ENCODE measurements at places on chromosomes 16 and 17.
A peak's percentile ranks its signal among the peaks of the same experiment; 100 is the strongest.

DNA sequence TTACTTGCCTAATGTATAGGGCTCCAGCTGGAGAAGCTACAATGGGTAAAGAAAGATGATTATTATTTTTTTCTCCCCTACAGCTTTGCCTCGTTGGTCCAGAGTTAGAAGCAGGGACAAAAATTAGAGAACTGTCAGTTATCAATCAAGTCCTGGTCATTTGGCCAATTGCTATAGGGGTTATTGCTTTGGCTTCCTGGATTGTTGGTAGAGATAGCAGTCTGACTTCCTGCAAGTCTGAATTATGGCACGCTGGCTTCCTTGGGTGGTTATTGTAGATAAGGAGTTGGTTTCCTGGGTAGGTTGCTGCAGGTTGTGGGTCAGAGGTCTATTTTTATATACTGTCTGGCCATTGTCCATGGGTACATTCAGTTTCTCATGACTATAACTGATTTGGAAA is 84.7 kb upstream of the ELAC2 start:
- no peak for DNase-seq

DNA sequence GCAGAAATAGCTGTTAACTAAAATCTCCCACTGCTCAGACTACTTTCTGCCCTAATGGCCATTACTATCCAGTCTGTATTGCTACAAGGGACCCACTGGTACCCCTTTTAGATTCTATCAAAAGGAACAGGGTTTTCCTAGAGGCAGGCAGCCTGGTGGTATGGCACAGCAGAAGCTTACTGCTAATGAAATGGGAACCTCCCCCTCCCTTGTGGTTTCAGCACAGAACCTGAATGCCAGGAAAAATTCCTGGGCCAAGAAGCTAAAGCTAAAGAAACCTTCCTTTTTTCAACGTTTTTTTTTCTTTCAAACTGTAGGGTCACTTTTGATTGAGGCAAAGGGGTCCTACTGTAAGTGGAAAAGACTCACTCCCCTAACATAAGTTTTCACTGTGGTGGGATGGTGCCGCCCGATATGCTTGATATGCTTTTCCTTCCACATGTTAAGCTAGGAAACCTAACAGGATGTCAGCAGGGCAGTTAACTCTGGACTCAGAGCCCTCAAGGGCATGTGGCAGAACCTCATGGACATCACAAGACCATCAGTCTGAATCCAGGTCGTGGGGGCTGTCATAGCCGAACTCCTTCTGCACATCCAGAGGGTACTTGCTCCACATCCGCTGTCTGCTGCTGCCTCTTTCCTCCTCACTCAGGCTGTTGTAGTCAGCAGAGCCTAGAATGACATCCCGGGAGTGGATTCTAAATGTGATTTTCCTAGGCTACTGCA is 9.8 kb downstream of the SLC7A6OS start:
- DNase-seq, result no peak

GRCh38 chr17:14910916-14911315 is 354.2 kb downstream of the PMP22 start:
- no peak for DNase-seq

- no peak for DNase-seq
These were observed 95.1 kb downstream of the NTN1 start for GRCh38 chr17:9116311-9116835.

- no peak for DNase-seq
These were observed 4.6 kb downstream of the CCDC102A start for GRCh38 chr16:57531635-57532265.

DNA sequence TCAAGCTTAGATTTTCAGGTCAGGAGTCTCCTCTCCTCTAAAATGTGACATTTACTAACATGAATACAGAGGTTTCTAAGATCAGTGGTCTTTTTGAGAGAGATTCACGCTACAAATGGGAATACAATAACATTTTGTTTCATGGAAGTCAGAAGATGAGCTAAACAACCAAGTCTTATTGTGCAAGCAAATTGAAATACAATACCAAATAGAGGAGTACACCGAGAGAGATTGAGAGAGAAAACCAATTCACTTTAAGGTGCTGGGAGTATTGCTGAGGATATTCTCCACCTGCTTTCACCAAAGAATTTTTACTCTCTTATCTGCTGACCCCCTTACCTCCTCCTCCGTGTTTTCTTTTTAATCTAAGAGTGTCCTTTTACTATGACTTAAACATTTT is 11.5 kb downstream of the VEZF1 start:
- no peak for DNase-seq

GRCh38 chr17:72145562-72145961 is 24.7 kb downstream of the SOX9 start:
- DNase-seq, result no peak

DNA sequence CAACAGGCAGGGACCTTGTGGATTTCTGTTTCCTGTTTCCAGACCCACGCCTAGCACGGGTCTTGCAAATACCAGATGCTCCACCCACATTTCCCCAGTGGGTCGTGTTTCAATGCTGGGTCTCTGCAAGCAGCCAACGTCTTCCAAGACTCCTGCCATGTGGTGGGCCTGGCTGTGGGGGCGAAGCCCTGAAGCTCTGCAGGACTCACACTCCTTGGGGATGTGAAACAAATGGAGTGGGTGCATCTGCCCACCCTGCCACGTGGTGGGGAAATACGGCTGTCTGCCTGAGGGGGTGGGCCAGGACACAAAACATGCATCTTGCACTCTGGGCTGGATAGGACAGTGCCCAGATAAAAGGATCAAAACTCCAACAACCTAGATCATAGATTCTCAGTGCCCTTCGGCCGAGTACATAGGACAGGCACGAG is 32.6 kb downstream of the FA2H start:
- DNase-seq, result no peak

DNA sequence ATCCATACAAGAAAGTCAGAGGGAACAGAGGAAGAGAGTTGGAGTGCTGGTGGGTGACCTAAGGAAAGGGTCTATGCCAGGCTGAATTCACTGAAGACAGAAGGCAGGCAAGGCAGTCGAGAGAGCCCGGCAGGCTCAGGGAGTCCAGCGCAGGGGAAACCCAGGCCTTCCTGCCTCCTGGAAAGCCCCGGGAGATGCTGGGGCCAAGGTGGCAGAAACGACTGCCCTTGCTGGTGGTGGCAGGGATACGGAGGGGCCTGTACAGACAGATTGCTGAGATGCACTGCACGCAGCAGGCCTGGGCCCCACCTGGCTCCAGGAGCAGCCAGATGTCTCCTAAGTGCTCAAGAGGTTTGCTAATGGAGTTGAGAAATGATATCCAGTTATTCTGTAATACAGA is 59.8 kb downstream of the GTF3C1 start:
- DNase-seq, result no peak

DNA sequence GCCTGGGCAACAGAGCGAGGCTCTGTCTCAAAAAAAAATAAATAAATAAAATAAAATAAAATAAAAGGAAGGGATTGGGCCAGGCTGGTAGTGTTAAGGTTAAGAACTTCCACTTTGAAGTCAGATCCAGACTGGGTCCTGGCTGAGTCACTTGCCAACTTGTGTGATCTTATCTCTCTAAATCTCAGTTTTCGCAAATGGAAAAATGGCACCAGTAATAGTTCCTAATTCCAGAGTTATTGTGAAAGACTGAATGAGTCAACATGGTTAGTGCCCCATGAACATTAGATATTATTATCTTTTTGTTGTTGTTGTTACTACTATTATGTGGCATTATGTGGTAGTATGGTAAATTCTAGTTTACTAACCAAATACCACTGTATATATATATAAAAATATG is 188.0 kb upstream of the AXIN2 start:
- DNase-seq, result no peak

GRCh38 chr16:4615384-4616046 is 827 bp upstream of the UBALD1 start:
- no peak for DNase-seq

GRCh38 chr17:66476014-66476413 is 173.6 kb downstream of the PRKCA start:
- no peak for DNase-seq

DNA sequence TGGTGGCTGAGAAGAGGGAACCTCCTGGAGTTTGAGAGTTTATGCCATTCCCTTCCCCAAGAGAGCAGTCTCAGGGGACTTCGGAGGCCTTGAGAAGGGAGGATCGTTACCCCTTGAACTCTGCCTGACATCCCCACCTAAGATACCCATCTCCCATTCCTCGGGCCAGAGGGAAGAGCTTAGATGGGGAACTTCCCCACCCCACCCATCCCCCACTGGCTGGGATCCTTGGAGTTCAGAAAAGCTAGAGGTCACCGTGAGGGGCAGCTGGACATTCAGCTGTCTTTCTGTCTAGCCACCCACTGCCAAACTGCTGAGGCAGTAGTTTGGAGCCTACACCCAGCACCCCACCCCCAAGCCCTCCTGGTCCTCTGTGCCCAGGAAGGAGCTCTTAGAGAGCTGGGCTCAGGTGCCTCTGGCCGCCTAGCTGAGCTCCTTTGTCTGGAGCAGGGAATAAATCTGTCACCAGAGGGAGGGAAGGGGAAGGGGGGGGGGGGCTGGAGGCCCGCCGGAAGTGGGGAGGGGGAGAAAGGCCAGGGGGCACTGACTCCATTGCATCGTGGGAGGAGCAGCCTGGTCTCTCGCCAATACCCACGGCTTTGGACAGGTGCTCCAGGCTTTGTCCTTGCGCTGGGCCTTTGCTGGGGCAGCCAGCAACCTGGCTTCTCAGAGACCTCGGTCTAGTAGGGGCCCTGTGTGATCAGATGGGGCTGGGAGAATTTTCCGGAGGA is 1.0 kb downstream of the HSD11B2 start:
- DNase-seq, result peak; percentile 44

GRCh38 chr17:28982131-28982793 is 23.6 kb downstream of the SEZ6 start:
- no peak for DNase-seq

DNA sequence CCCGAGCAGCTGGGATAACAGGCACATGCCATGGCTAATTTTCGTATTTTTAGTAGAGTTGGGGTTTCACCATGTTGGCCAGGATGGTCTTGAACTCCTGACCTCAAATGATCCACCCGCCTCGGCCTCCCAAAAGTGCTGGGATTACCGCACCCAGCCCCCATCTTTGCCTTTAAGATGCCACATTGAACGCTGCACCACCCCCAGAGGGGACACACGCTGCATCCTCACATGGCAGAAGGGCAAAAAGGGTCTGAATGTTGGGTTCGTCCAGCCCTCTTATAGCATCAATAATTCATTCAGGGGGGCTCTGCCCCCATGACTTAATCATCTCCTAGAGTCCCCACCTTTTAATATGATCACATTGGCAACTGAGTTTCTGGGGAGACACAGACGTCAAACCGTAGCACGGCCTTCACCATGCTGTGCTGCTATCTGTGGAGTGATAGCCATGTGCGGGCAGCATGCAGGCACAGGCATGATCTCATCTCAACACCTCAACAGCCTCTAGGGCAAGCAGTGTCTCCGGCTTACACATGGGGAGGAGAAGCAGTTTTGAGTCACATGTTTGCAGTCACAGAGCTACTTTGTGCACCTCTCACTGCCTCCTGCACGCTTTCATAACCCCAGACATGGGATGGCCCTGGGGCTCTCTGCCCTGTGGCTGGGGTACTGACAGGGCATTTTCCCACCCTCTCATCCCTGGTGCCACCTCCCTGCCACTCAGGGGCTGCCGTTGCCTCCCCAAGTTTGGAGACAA is 30.0 kb downstream of the IL21R start:
- DNase-seq, result no peak

DNA sequence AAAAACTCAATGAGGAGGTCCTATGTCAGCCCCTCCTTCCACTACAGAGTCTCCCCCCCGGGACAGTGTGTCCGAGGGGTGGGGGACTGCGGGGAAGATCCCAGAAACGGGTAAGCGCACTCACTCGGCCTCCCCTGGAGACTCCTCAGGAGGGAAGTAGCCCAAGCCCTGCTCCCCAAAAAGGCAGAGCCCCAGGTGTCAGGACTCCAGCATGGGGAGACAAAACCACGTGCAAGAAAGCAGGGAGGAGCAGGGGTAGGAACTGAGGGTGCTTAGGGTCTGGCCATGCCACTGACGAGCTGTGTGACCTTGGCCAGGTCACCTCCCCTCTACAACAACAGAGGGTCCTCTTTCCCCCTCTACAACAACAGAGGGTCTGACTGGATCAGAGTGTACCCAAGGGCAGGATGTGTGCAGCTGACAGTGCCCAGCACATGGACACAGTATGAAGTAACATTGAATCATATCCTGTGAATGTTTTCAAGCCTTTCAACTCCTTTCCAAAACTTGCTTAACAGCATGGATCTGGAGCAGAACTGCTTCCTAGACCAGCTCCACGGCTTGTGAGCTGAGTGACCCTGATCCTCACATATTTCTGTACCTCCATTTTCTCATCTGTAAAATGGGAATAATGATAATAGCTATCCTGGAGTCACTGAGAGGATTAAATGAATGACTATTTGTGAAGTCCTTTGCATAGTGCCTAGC is 2.1 kb upstream of the NAGS start:
- DNase-seq, result no peak

DNA sequence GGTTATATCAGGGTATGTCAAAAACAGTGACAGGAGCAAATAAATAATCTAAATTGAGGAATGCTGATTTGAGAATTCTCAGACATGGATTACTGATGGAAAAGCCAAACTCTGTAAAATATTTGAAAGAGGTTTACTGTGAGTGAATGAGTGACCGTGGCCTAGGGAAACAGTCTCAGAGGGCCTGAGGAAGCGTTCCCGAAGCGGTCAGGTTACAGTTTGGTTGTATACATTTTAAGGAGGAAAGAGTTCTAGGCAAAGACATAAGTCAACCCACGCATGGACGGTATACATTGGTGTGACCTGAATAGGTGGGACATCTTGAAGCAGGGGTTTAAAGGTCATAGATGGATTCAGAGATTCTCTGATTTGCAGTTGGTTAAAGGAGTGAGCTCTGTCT is 771.7 kb downstream of the KCNJ18 start:
- no peak for DNase-seq

- no peak for DNase-seq
These were observed 12.1 kb downstream of the ZDHHC7 start for GRCh38 chr16:84999200-84999599.

- no peak for DNase-seq
These were observed 86.0 kb upstream of the AMZ2 start for GRCh38 chr17:68161644-68162428.

DNA sequence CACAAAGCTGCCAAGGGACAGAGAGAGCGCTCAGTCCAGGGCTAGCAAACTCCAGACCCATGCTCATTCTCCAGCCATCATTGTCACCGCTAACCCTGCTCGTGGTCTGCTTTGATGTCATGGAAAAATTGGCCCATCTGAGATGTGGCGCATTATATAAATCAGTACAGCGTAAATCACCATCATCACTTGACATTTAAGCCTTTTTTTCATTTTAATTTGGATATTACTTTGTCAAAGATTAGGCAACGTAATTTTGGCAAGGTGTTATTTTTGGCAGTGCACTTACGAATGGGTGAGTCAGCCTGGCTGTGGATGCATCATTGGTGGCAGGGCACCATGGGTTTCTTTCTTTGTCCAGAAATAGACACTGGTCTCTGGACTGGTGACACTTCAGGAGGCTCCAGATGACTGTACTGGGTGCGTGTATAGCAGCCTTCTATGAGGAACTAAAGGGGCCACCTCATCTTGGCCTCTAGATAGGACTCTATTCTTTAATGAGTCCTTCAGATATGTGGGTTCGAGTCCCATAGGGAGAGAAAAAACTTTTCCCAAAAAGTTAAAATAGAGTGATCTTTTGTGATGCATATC is 166.3 kb downstream of the MSI2 start:
- DNase-seq, result no peak

Measured in neural progenitor cell (in vitro differentiated cells).